LHCN-M2 (cell line): ENCODE measurements at places on chromosomes 1 and 21. TPM values are rescaled to one million over a fixed set of nuclear protein-coding genes. Genes with fewer than 3 reads are reported as not detected.

GRCh38 chr1:112507921-112508277, 866 bp upstream of the WNT2B start:
- no peak for DNase-seq

The IL10 gene
- not detected in 2 replicates for total RNA-seq

- no peak for DNase-seq
Observed at GRCh38 chr1:67847466-67847865, 14.2 kb upstream of the GNG12 start.

- DNase-seq, result no peak
Observed at GRCh38 chr1:58905126-58905490, 121.3 kb upstream of the JUN start.

- DNase-seq, result peak; percentile 58
Observed at GRCh38 chr1:19436716-19437476, 48.4 kb downstream of the CAPZB start.

DNA sequence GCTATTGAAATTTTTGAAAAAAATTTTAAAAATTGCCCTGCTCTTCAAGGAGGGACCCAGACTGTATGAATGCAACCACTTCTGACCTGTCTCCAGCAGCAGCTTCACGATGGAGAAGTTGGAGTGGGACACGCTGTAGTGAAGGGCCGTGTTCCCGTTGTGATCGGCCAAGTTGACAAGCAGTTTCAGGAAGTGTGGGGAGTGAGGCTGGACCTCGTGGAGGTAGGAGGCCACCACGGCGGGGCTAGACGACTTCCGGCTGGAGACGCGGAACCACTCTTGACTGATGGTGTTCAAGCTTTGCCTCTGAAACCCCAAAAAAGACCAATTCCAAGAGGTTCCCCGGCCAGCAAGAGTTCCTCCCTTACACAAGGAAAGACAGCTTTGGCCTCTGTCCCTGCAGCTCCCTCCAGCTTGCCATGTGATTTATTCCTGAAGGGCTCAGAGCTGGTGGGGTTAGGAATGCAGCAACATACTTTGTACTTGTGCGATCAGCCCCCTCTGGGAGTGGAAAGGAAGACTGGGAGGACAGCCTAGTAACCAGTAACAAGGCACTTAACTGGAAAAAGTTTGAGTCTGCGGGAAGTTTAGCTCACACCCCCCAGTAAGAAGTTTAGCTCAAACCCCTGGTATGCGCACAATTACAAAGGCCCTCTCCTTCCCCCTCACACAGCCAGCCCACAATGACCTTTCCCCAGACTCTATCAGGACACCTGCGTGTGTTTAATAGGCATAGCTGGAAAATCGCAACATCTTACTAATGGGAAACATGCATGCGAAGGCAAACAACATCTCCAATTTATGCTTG, 56.0 kb downstream of the KANK4 start:
- no peak for DNase-seq

GRCh38 chr1:112464501-112464900, 44.3 kb upstream of the WNT2B start:
- no peak for DNase-seq

The CD1C gene
- not detected in 2 replicates for total RNA-seq

- DNase-seq, result no peak
Observed at GRCh38 chr1:210650403-210650802, 321.7 kb downstream of the HHAT start.

The AUNIP gene
- 9.5 and 9.7 TPM in 2 replicates for total RNA-seq

GRCh38 chr1:1124786-1125642, 9.1 kb upstream of the C1orf159 start:
- DNase-seq, result no peak

- DNase-seq, result no peak
Observed at GRCh38 chr1:12001996-12002493, 17.3 kb upstream of the MIIP start.

DNA sequence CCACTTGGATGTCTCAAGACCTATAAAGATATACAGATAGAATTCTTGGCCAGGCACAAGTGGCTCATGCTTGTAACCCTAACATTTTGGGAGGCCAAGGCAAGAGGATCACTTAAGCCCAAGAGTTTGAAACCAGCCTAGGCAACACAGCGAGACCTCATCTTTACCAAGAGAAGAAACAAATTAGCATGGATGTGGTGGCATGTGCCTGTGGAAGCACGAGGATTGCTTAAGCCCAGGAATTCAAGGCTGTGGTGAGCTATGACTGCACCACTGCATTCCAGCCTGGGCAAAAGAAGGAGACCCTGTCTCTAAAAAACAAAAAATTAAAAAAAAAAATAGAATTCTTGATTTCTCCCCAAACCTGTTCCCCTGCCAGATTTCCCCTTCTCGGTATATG, 8.3 kb downstream of the ASAP3 start:
- DNase-seq, result peak; percentile 68

DNA sequence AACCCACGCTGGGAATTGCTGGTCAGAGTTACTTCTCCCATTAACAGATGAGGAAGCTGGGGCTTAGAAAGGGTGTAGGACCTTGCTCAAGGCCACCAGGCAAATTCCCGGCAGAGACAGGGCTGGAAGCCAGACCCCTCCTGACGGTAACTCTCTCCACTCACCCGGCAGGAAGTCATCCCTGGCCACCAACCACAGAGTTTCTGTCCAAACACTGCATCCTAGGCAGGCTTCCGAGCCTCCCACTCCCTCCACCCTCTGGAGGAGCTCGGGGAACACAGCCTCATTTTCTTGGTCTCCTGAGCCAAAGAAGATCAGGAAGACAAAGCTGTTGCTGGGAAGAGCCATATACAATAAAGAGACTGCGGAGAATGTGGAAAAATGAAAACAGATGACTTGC, 25.0 kb upstream of the ZNF436 start:
- peak; percentile 73 for DNase-seq
